Effector memory CD8-positive, alpha-beta T cell (primary cell): ENCODE measurements at places on chromosomes 12 and 14.

DNA sequence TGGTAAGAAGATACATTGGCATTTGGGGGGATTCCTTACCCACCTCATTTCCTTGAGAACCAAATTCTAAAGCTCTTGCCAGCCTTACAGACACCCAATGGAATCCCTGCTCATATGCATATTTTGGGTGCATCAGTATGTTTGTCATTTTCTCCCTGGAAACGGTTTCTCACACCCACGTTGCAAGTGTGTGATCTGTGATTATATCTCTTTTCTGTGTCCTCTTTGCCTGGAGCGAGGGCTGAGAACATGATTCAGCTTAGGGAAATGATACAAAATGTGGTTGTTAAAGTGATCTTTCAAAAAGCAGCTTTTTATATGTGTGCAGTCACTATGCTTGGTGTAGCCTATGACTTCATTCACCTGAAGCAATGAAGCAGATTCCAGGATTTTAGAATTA lies 52.0 kb downstream of the KCNMB4 start:
- no peak overlapping the region for H3K27ac ChIP-seq
- no peaks in the 10 kb centered on the region for H3K27me3 ChIP-seq
- no peaks in the 10 kb centered on the region for H3K4me1 ChIP-seq
- H3K36me3 ChIP-seq = no peaks in the 10 kb centered on the region
- no peak for DNase-seq
- H3K4me3 ChIP-seq = no peak overlapping the region

- no peak overlapping the region for H3K4me3 ChIP-seq
- no peaks in the 10 kb centered on the region for H3K4me1 ChIP-seq
- H3K36me3 ChIP-seq = peaks cover 3% of the 10 kb centered on the region
- no peak for DNase-seq
Observed at GRCh38 chr12:131867891-131868675, 26.3 kb upstream of the ULK1 start.

GRCh38 chr12:47549258-47549657 lies 156.6 kb downstream of the RPAP3 start:
- DNase-seq = no peak
- H3K27me3 ChIP-seq = peaks cover 40% of the 10 kb centered on the region
- H3K4me1 ChIP-seq = no peaks in the 10 kb centered on the region
- no peaks in the 10 kb centered on the region for H3K36me3 ChIP-seq

DNA sequence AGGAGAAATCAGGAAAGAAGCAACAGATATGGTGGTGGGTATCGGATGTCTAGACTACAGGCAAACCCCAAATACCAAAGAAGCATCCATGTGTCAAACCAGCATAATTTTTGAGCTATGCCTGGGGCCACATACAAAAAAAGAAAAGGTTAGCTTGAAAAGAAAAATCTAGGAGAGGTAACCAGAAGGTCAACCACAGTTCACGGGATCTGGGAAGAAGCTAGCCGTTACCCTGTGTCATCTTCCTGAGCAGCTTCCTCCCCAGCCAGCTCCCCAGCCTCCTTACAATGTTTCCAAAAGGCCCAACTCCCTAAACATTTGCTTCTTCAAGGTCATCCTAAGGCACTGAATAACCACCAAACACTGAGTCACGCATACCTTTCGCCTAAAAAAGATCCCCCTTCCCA lies 3.1 kb downstream of the SINHCAF start:
- no peak for DNase-seq
- H3K27ac ChIP-seq = peak overlapping the region; percentile 98
- H3K36me3 ChIP-seq = peaks cover 21% of the 10 kb centered on the region
- peaks cover 73% of the 10 kb centered on the region for H3K4me1 ChIP-seq

GRCh38 chr14:69982886-69983285 lies 103.7 kb downstream of the SMOC1 start:
- peaks cover 42% of the 10 kb centered on the region for H3K27me3 ChIP-seq
- no peak for DNase-seq
- no peaks in the 10 kb centered on the region for H3K4me1 ChIP-seq
- no peak overlapping the region for H3K4me3 ChIP-seq

GRCh38 chr12:24821691-24822090 lies 127.2 kb downstream of the BCAT1 start:
- no peak for DNase-seq
- no peaks in the 10 kb centered on the region for H3K27me3 ChIP-seq
- peak overlapping the region; percentile 30 for H3K27ac ChIP-seq
- H3K4me1 ChIP-seq = peaks cover 6% of the 10 kb centered on the region
- no peaks in the 10 kb centered on the region for H3K36me3 ChIP-seq
- H3K4me3 ChIP-seq = no peak overlapping the region

- H3K4me3 ChIP-seq = no peak overlapping the region
- no peaks in the 10 kb centered on the region for H3K4me1 ChIP-seq
- H3K27ac ChIP-seq = no peak overlapping the region
- H3K27me3 ChIP-seq = no peaks in the 10 kb centered on the region
- H3K36me3 ChIP-seq = no peaks in the 10 kb centered on the region
Observed at GRCh38 chr12:63410197-63410596, 258.1 kb downstream of the DPY19L2 start.

DNA sequence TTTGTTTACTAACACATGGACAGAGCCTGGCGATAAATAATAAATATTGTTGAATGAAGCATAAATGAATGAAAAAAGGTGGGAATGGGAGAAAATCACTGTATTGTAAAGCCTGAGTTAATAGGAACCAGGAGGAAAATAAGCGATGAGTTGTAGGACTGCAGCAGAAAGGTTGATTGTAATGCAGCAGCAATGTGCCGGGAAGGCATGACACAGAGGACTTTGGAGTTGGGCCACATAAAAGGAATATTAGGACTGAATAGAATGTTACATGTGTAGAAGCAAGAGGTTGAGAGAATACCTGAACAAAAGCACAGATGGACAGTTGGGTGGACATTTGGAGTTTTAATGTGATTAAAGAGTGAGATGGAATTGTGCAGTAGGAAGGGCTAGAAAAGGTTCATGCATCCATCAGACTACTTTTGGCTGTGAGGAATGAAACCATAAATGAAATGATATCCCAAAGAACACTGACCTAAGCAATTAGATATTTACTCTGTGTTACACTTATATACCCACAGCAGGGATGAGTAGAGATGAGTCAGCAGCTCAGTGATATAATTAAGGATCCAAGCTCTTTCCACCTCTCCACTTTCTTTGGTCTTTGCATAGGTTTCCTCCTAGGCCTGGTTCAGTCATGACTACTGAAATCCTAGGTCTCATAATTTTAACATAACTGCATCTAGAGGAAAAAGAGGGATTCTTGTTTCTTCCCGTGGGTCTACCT lies 55.4 kb downstream of the CCER1 start:
- no peak overlapping the region for H3K4me3 ChIP-seq
- no peak for DNase-seq
- no peaks in the 10 kb centered on the region for H3K4me1 ChIP-seq
- H3K27ac ChIP-seq = no peak overlapping the region
- H3K27me3 ChIP-seq = no peaks in the 10 kb centered on the region

DNA sequence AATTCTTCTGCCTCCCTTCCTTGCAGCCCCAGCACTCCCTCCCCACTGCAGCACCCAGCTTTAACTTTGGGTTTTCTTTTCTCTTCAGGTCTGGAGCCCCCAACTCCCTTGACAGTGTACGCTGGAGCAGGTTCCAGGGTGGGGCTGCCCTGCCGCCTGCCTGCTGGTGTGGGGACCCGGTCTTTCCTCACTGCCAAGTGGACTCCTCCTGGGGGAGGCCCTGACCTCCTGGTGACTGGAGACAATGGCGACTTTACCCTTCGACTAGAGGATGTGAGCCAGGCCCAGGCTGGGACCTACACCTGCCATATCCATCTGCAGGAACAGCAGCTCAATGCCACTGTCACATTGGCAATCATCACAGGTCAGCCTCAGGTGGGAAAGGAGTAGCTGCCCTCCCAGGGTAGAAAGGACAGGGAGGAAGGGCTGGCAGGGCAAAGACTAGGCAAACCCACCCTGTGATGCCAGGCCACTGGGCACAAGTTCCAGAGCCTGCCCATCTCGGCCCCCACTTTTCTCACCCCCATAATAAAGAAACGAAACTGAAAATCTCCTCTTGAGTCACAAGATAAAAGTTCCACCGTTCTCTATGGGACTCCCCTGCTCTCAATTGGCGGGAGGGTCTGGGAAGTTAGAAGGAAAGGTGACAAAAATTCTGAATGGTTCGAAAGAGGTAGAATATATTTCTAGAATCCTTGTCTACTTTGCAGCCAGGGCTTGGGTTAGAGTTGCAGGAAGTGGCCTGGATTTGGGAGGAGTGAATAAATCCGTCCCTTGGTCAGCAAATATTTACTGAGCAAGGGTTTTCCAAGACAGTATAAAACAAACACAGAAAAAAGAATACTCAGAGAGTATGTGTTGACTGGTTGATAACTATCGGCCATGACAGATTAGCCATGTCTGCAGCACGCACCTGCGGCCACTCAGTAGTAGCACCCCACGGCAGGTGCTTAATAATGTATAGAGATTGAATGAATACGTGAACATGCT lies 3.2 kb downstream of the LAG3 start:
- peaks cover 24% of the 10 kb centered on the region for H3K36me3 ChIP-seq
- peaks cover 50% of the 10 kb centered on the region for H3K4me1 ChIP-seq
- H3K4me3 ChIP-seq = peak overlapping the region; percentile 89
- H3K27me3 ChIP-seq = no peaks in the 10 kb centered on the region
- peak overlapping the region; percentile 92 for H3K27ac ChIP-seq

DNA sequence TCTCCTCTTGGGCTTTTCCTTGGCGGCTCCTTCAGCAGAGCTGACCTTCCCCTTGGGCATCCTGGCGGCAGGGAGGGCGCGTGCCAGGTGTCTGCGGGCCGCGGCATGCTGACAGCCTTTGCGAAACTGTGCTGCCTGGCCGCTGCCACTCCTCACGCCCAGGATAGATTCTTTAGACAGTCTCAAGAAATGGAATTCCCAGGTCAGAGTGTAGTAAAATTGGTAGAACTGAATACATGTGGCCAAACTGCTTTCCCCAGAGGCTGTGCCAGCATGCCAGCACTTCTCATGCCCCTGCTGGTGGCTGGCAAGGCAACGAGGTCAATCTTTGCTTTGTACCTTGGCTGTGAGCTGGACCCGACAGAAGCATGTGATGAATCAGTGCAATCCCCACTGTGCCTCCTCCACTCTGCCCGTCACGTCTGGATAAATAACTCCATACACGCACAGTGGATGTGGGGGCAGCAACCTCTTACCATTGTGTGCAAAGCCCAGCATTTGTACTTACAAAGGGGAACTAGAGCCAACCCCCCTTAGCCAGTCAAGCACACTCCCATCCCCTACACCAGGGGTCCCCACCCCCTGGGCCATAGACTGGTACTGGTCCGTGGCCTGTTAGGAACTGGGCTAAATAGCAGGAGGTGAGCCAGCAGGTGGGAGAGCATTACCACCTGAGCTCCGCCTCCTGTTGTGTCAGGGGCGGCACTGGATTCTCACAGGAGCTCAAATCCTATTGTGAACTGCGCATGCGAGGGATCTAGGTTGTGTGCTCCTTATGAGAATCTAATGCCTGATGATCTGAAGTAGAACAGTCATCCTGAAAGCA lies 90.9 kb downstream of the ACTN1 start:
- no peak overlapping the region for H3K27ac ChIP-seq
- DNase-seq = no peak
- no peak overlapping the region for H3K4me3 ChIP-seq
- H3K27me3 ChIP-seq = no peaks in the 10 kb centered on the region
- no peaks in the 10 kb centered on the region for H3K4me1 ChIP-seq

DNA sequence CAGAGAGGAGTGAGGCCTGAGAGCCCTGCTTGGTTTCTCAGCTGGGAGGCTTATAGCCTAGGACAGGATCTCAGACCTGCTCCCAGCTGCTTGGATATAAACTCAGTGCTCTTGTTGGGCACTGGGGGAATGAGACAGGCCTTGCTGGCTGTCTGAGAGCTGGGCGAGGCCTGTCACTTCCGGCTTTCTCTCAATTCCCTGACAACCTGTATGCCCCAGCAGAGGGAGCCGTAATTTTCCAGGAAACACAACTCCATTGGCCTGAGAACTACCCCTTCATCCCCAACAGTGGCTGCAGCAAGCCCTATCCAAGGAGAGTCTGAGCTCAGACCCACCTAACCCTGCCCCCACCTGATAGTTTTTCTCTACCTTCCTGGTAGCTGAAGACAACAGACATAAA lies 258.3 kb upstream of the STXBP6 start:
- H3K27ac ChIP-seq = no peak overlapping the region
- H3K27me3 ChIP-seq = no peaks in the 10 kb centered on the region
- H3K4me3 ChIP-seq = no peak overlapping the region
- H3K4me1 ChIP-seq = no peaks in the 10 kb centered on the region

DNA sequence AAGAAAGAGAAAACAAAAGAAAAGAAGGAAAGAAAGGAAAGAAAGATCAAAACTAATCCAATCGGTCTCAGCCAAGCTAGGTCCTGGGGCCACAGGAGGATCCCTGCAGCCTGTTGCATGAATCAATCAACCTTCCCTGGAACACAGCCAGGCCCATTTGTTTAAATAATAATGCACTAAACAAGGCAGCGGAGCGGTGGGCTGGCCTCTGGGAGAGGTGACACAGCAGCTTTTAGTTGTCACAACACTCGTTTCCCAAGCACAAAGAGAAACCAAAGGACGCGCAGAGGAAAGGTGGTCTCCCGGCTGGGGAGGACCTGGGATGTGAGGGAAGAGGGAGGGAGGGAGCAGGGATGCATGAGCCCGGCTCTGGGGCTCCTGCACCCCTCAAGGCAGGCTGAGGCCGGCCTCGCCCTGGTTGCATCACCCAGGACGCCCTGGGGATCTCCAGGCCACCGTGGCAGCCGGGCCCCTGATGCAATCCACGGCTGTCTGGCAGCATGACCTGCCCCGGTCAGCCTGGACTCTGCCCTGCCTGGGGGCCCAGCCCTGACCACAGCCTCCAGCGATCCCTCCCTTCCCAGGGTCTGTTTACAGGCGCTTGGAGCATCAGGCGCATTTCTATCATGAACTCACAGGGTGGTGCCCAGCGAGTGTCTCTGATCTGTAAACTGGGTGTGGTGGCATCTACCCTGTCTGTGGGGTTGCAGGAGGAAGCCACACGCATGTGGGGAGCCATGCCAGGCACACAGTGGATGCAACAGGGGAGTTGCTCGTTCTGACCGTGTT lies 32.5 kb downstream of the MMP17 start:
- H3K27ac ChIP-seq = peak overlapping the region; percentile 77
- H3K27me3 ChIP-seq = peaks cover 34% of the 10 kb centered on the region
- no peak overlapping the region for H3K4me3 ChIP-seq
- H3K4me1 ChIP-seq = peaks cover 14% of the 10 kb centered on the region

GRCh38 chr14:102427642-102428041 lies 64.9 kb downstream of the TECPR2 start:
- no peak overlapping the region for H3K4me3 ChIP-seq
- H3K27me3 ChIP-seq = no peaks in the 10 kb centered on the region
- no peak for DNase-seq
- H3K27ac ChIP-seq = no peak overlapping the region

GRCh38 chr12:109968032-109968420 lies 28.1 kb downstream of the GIT2 start:
- no peak for DNase-seq
- peaks cover 7% of the 10 kb centered on the region for H3K4me1 ChIP-seq
- peak overlapping the region; percentile 62 for H3K4me3 ChIP-seq
- peak overlapping the region; percentile 85 for H3K27ac ChIP-seq

- peak overlapping the region; percentile 77 for H3K4me3 ChIP-seq
- no peak overlapping the region for H3K27ac ChIP-seq
- DNase-seq = no peak
- no peaks in the 10 kb centered on the region for H3K27me3 ChIP-seq
- H3K36me3 ChIP-seq = no peaks in the 10 kb centered on the region
Observed at GRCh38 chr12:89236237-89236636, 116.1 kb downstream of the DUSP6 start.

GRCh38 chr14:59507063-59507751 lies 22.9 kb downstream of the JKAMP start:
- H3K4me1 ChIP-seq = peaks cover 8% of the 10 kb centered on the region
- peaks cover 22% of the 10 kb centered on the region for H3K27me3 ChIP-seq
- peak; percentile 45 for DNase-seq
- H3K4me3 ChIP-seq = no peak overlapping the region
- peaks cover 9% of the 10 kb centered on the region for H3K36me3 ChIP-seq

- H3K4me3 ChIP-seq = no peak overlapping the region
- no peak overlapping the region for H3K27ac ChIP-seq
- H3K27me3 ChIP-seq = peaks cover 68% of the 10 kb centered on the region
- no peaks in the 10 kb centered on the region for H3K36me3 ChIP-seq
Observed at GRCh38 chr14:25132732-25133422, 82.9 kb upstream of the STXBP6 start.
